ENCODE measurements at places on chromosomes 3 and 15.

- no peaks in the 10 kb centered on the region for H3K27me3 ChIP-seq
- no peak overlapping the region for H3K27ac ChIP-seq
- no peak overlapping the region for H3K4me3 ChIP-seq
- H3K4me1 ChIP-seq: no peaks in the 10 kb centered on the region
- no peaks in the 10 kb centered on the region for H3K36me3 ChIP-seq
Measured at GRCh38 chr3:34038131-34038530, 239.7 kb downstream of the PDCD6IP start.

DNA sequence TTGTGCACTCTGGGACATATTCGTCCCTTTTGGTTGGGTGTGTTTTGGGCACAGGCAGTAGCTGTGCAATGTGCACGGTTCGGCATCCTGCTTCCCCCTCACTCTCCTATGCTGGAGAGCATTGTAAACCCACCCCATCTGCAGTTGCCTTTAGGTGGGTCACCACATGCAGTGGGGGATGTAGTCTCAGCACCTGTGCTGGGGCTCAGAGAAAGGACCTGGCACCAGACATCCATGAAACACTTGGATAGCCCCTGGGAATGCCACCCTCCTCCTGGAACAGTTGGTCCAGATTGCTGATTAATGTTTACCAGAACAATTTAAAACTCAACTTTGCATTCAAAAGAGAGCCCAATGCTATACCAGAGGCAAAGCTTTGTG, 123.9 kb upstream of the MEF2A start:
- peak; percentile 1 for DNase-seq
- no peaks in the 10 kb centered on the region for H3K36me3 ChIP-seq
- H3K27ac ChIP-seq: peak overlapping the region; percentile 66
- peaks cover 66% of the 10 kb centered on the region for H3K4me1 ChIP-seq

DNA sequence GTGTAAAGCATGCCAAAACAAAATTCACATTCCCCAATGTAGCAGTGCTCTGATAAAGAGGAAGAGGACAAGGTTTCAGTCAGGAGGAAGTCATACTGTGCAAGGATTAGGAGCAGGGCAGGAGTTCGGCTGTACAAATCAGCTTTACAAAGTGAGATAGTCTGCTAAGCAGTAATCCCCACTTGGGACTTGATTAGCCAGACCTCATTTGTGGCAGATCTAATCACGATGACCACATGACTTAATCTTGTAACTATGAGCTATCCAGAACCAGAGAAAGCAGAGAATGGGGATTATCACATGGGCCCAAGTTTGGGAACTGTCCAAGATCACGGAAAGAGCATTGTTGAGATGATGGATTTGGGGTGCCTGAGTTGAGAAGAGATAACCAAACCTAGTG, 7.8 kb downstream of the DCBLD2 start:
- no peak overlapping the region for H3K4me3 ChIP-seq
- H3K36me3 ChIP-seq: no peaks in the 10 kb centered on the region
- H3K27ac ChIP-seq: no peak overlapping the region
- H3K4me1 ChIP-seq: no peaks in the 10 kb centered on the region

DNA sequence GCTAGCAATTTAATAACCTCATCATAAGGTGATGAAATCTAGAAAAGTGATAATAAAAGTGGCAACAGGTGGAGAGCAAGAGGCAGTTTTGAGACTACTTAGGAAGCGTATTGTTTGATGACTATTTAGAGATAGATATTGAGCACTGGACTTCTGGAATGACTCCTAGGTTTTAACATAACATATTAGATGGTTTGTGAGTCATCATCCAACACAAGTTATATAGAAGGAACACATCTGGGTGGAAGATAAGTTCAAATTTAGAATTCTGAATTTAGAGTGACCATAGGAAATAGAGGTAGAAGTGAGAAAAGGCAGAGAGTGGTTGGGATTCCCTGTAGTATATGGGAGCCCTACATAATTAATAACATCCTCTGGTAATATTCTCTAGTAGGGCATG, 282.8 kb upstream of the ALCAM start:
- H3K4me1 ChIP-seq: no peaks in the 10 kb centered on the region
- no peak overlapping the region for H3K27ac ChIP-seq
- H3K27me3 ChIP-seq: no peaks in the 10 kb centered on the region
- H3K4me3 ChIP-seq: no peak overlapping the region

GRCh38 chr3:126679831-126680666, 24.0 kb upstream of the CHCHD6 start:
- H3K4me3 ChIP-seq: no peak overlapping the region
- H3K27me3 ChIP-seq: peaks cover 7% of the 10 kb centered on the region
- H3K27ac ChIP-seq: no peak overlapping the region
- H3K4me1 ChIP-seq: peaks cover 4% of the 10 kb centered on the region
- DNase-seq: no peak
- no peaks in the 10 kb centered on the region for H3K36me3 ChIP-seq

GRCh38 chr3:46877406-46878125, at the start of gene PTH1R:
Gene PTH1R, plus strand, starts transcription at chr3:46877721. Its CDS starts 5,839 bp downstream, at chr3:46883560.
- no peak for DNase-seq
- H3K27ac ChIP-seq: no peak within 1 kb of the TSS
- H3K27me3 ChIP-seq: peaks cover 21% of the 10 kb centered on the region
- H3K4me1 ChIP-seq: peaks cover 21% of the 10 kb centered on the region
- H3K4me3 ChIP-seq: no peak within 1 kb of the TSS

GRCh38 chr3:178392511-178392926, 143.7 kb upstream of the KCNMB2 start:
- peaks cover 4% of the 10 kb centered on the region for H3K27me3 ChIP-seq
- peaks cover 2% of the 10 kb centered on the region for H3K4me1 ChIP-seq
- DNase-seq: no peak
- H3K36me3 ChIP-seq: no peaks in the 10 kb centered on the region
- H3K4me3 ChIP-seq: no peak overlapping the region

DNA sequence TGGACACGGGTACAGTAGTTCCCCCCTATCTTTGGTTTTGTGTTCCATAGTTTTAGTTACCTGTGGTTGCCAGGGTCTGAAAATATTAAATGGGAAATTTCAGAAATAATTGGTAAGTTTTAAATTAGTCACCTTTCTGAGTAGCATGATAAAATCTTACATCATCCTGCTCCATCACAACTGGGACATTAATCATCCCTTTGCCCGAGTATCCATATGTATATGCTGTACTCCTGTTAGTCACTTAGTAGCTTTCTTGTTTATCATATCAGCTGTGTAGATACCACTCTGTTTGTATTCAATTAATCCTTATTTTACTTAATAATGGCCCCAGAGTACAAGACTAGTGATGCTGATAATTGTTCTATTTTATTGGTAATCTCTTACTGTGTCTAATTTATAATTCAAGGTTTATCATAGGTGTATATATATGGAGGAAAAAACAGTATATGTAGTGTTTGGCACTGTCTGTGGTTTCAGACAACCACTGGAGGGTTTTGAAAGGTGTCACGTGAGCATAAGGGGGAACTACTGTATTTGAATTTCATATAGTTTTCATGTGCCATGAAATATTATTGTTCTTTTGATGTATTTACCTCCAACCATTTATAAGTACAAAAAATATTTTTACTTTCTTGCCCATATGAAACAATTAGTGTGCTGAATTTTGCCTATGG, 41.4 kb downstream of the CTDSPL2 start:
- H3K27ac ChIP-seq: peak overlapping the region; percentile 74
- no peaks in the 10 kb centered on the region for H3K27me3 ChIP-seq
- peaks cover 31% of the 10 kb centered on the region for H3K4me1 ChIP-seq
- H3K36me3 ChIP-seq: peaks cover 36% of the 10 kb centered on the region
- peak overlapping the region; percentile 33 for H3K4me3 ChIP-seq

DNA sequence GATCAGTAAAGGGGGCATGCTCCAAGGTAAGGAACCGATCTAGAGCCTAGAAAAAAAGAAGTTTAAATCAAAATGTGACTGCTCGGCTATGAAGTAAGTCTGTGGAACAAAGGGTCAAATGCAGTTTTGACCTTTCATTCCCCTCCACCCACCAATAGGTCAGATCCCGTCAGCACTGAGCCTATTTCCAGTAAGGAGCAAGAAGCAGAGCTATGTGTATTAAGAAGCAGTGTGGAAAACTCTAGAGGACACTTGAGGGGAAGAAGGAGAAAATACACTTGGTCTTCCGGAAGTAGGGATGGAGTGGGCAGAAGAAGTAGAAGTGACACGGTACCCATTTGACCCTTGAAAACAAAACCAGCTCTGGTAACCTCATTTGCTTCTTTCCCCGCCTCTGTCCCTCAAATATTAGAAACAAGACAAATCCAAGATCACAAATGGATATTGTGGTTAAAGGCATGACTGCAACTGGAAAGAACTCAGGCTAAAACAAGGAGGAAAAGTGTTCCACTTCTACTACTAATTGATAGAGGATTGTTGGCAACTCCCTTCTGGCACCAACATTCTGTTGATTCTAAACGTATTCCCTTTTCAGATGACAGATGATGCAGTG, 888.3 kb upstream of the NR2F2 start:
- no peak overlapping the region for H3K4me3 ChIP-seq
- peaks cover 13% of the 10 kb centered on the region for H3K4me1 ChIP-seq
- peaks cover 3% of the 10 kb centered on the region for H3K27me3 ChIP-seq
- H3K27ac ChIP-seq: no peak overlapping the region
- H3K36me3 ChIP-seq: no peaks in the 10 kb centered on the region
- no peak for DNase-seq

GRCh38 chr3:117708601-117709000, 999.0 kb downstream of the TUSC7 start:
- no peak for DNase-seq
- no peak overlapping the region for H3K4me3 ChIP-seq
- no peaks in the 10 kb centered on the region for H3K4me1 ChIP-seq
- no peaks in the 10 kb centered on the region for H3K27me3 ChIP-seq

GRCh38 chr3:100183608-100184125, 69.4 kb upstream of the FILIP1L start:
- no peaks in the 10 kb centered on the region for H3K27me3 ChIP-seq
- no peak overlapping the region for H3K4me3 ChIP-seq
- H3K27ac ChIP-seq: no peak overlapping the region
- no peaks in the 10 kb centered on the region for H3K4me1 ChIP-seq

DNA sequence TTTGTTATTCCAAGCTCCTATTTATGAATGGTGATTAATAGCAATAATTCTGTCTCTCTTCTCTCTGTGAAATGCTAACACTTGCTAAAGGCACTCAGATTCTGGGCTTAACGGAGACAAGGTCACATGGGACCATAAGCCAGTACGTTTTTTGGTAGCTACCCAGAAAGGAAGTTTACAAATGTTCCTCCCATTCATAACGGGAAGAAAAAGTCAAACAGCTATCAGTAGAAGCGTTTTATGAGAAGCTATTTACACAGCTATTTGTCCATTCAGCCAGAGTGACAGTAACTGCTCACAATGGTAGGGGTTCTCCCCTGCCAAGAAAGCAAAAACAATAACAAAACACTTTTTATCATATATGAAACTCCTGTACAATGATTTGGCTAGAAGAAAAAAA, 51.5 kb downstream of the ZMAT3 start:
- DNase-seq: no peak
- no peak overlapping the region for H3K27ac ChIP-seq
- H3K4me3 ChIP-seq: no peak overlapping the region
- H3K36me3 ChIP-seq: peaks cover 4% of the 10 kb centered on the region

- DNase-seq: no peak
- H3K4me3 ChIP-seq: no peak overlapping the region
- no peaks in the 10 kb centered on the region for H3K27me3 ChIP-seq
Measured at GRCh38 chr3:179768080-179768479, 115.2 kb downstream of the USP13 start.

DNA sequence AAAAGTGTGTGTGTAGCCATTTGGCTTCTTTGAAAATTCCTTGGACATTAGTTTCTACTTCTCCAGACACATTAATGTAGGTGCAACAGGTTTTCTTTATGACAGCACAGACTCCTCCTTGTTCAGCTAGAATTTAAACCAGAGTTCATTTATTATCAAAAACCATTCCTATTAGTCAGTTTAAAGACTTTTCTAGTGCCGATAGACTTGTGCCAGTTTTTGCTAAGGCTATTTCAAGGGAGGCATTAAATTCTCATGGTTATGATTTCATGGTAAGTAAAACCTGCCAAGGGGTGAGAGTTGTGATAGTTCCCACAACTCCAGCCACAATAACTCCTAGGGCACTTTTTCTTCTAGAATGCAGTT, 20.6 kb upstream of the SENP7 start:
- no peak overlapping the region for H3K27ac ChIP-seq
- H3K36me3 ChIP-seq: no peaks in the 10 kb centered on the region
- H3K4me3 ChIP-seq: no peak overlapping the region

DNA sequence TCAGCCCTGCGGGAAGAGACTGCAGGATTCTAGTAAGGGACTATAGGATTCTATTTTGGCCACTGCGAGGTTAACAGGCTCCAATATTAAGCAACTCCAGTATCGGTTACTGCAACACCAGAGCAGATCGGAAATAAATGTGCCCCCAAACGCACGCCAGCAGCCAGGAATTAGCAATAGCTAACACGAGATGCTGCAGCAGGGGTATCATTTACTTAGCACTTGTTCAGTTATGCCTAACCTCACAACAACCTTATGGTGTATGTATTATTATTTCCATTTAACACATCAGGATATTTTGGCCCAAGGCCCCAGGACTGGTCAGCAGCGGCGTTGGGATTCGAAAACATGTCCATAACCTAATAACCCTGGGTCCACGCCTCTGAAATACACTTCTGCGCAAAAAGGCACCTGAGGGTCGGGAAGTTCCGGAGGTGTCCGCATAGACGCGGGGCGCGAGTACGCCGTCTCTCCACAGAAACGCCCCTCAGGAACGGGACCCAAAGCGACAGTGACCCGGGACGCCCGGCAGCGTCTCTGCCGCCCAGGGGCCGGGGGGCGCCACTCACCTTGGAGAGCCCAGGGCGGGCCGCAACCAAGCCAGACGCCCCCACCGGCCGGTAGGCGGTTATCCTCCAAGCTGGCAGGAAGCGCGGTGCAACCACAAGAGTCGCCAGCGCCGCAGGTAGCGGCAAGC, 681 bp downstream of the PIK3CB start:
- peaks cover 26% of the 10 kb centered on the region for H3K4me1 ChIP-seq
- H3K27me3 ChIP-seq: no peaks in the 10 kb centered on the region
- peaks cover 8% of the 10 kb centered on the region for H3K36me3 ChIP-seq
- DNase-seq: peak; percentile 58
- peak overlapping the region; percentile 81 for H3K27ac ChIP-seq

GRCh38 chr15:71612397-71612722, 198.0 kb upstream of the NR2E3 start:
- no peaks in the 10 kb centered on the region for H3K4me1 ChIP-seq
- H3K27me3 ChIP-seq: peaks cover 6% of the 10 kb centered on the region
- H3K4me3 ChIP-seq: no peak overlapping the region
- no peak overlapping the region for H3K27ac ChIP-seq

DNA sequence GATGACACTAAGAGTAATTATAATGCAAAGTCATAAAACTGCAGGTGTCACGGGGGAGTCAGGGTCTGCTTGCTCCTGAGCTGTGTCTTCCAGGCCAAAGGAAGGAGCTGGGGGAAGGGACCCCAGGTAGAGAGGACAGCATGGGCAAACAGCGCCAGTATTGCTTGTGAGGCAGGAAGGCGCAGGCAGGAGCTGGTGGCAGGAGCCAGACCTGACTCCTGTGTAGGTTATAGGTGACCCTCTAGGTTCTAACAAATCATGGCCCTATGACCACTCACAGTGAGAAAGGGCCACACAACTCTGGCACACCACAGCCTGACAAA, 1.9 kb downstream of the CISH start:
- DNase-seq: peak; percentile 20
- H3K27me3 ChIP-seq: peaks cover 2% of the 10 kb centered on the region
- H3K27ac ChIP-seq: peak overlapping the region; percentile 100
- peak overlapping the region; percentile 100 for H3K4me3 ChIP-seq
- H3K36me3 ChIP-seq: peaks cover 86% of the 10 kb centered on the region

Measured in activated naive CD8-positive, alpha-beta T cell treated with anti-CD3 and anti-CD28 coated beads, Interleukin-2, amount 50 U/mL, for 24 hours (primary cell).